Fibroblast of skin of left biceps (primary cell): ENCODE measurements at places on chromosomes 5 and 9.

DNA sequence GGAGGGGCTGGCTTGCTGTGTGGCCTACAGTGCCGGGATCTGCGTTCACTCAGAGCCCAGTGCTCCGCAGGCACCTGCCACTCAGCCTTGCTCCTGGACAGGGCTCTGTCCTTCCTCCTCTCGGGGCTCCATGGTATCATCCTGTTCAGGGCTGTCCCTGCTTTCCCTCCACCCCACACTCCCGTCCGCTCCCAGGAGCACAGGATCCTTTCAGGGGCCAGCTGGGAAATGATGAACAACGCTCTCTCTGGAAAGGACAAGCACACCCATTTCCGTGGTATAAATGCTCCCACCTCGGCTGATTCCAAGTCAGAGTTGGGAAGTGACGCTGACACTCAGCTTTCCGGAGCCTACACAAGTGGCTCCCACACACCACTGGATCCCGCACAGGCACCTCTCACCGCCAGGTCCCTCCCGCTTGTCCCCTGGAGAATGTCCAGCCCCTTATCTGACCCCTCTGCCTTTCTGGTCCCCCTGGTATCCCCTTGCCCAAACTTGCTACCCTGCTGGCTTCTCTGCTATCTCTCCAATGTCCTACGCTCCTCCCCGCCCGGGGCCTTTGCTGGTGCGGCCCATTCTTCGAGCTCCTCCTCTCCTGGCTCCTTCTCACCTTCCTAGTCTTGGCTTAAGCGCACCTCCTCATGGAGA lies 21.3 kb downstream of the HMCN2 start:
- no peak for DNase-seq

GRCh38 chr5:102796009-102796408 lies 40.9 kb downstream of the PAM start:
- no peak for DNase-seq

DNA sequence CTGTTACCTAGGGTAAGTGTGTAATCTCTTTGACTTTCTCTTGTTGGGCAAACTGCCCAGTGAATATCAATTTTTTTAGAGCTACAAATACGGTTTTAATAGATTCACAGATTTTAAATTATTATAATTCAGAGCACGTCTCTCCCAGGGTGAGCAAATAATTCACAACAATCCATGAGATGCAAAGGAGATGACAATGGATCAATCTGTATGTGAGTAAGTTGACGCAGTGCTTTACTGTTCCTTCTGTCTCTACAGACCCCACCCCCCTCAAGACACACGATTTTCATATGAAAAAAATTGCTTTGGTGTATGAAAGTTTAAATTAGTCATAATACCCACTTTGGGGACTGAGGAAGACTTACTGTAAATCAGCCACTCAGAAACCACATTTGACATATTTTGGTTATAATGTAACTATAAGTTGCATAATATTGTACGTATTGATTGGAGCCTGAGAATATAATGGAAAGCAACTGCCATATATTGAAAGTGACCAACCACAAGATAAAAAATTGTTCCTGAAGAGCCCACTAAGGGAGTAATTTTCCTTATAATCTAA lies 201.7 kb downstream of the BNC2 start:
- DNase-seq, result peak; percentile 54

DNA sequence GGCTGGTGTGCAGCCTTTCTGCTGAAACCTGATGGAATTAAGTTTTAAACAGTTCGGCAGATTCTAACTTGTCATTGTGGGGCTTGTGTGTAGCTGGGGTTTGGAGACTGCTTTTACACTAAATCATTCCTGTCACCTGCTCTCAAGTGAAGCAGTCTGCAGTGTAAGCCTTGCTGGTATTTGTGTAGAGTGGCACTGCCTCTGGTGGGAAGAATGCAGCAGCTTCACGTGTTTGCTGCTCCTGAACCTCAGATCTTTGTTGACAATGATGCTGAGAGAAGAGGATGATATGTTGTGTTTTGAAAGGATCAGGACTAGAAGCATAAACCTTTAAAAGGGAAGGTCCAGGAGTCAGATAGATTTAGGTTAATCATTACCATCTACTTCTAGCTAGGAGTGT lies 88.1 kb downstream of the KDM4C start:
- DNase-seq, result no peak

GRCh38 chr5:146789712-146790653 lies 88.6 kb downstream of the PPP2R2B start:
- DNase-seq, result no peak

GRCh38 chr5:134000091-134000511 lies 4.7 kb downstream of the VDAC1 start:
- no peak for DNase-seq

- DNase-seq, result no peak
Measured at GRCh38 chr5:14431534-14431933, 150.1 kb upstream of the OTULINL start.

DNA sequence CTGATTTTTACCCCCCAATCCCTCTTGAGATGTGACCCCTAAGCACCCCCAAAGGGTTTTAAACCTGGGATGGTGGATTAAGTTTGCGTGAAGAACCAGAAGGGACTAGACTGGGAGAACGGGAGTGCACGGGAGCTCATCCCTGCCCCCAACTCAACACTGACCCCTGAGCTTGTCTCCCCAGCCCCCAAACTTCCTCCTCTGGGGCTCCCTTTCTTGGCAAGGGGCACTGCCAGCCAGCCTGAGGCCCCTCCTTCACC lies 5.0 kb upstream of the SET start:
- DNase-seq, result no peak
